ENCODE measurements at places on chromosomes 5 and 9.

DNA sequence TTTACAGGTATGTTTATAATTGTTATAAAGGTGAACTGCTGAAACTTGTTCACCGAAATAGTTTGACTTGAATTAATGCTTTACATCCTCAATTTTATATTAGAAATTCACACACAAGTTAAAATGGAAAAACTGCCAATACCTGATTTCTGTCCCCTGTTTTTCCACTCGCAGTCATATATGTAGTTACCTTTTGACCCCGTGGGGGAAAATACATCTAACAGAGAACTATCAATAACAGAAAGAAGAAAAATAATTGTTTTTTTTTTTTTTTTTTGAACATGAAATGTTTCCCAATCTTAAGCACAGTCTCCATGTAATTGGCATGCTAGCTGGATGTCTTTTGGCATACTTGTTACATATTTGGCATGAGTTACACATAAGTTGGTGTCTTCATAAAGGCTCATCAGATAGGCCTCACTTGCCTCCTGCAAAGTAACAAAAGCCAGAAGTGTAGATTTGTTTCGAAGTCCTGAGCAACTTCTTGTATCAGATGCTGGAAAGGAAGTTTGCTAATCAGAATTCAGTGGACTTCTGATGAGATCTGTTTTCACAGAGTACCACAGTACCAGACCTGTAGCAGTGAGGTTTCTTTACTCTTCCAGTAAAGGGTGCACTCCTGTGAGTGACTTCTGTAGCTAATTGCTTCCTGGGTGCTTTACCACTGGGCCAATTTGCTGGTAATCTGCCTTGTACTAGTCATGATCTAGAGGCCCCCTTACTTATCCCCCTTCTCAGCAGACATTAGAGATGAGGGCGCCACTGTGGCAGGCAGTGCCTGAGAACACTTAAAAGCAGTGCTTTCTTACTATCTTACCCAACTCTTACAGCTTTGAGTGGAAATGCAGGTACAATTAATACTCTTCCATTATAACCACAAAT, 36.2 kb upstream of the CXXC5 start:
- H3K36me3 ChIP-seq = peaks cover 7% of the 10 kb centered on the region
- H3K27ac ChIP-seq = no peak overlapping the region
- H3K4me3 ChIP-seq = no peak overlapping the region
- H3K27me3 ChIP-seq = no peaks in the 10 kb centered on the region

GRCh38 chr9:26748449-26749058, 144.0 kb downstream of the CAAP1 start:
- no peak overlapping the region for H3K4me3 ChIP-seq
- H3K36me3 ChIP-seq = no peaks in the 10 kb centered on the region
- H3K27ac ChIP-seq = no peak overlapping the region
- no peaks in the 10 kb centered on the region for H3K4me1 ChIP-seq

DNA sequence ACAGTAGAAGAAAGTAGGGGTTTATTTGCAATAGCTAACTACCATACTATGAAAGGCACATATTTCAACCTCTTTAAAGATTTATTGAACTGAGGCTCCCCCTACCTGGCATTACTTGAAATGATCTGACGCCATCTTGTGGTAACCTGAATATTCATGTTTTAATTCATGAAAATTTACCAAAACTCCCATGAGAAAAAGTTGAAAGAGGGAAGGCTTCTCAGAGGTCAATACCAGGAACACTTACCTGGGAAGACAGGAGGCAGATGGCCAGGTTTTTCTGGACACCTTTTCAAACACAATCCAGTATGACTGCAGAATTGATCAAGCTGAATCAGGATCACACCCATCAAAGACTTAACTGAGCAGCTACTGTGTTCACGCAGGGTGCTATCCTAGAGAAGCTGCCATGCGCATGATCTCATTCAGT, 9.4 kb downstream of the PRELID2 start:
- no peaks in the 10 kb centered on the region for H3K36me3 ChIP-seq
- H3K27ac ChIP-seq = no peak overlapping the region
- H3K4me3 ChIP-seq = no peak overlapping the region

- H3K4me3 ChIP-seq = no peak overlapping the region
- no peaks in the 10 kb centered on the region for H3K4me1 ChIP-seq
- H3K27me3 ChIP-seq = no peaks in the 10 kb centered on the region
- DNase-seq = no peak
- no peak overlapping the region for H3K27ac ChIP-seq
Observed at GRCh38 chr5:118126159-118126558, 862.2 kb downstream of the DTWD2 start.
